Fibroblast of lung (primary cell): ENCODE measurements at places on chromosomes 4 and X.

DNA sequence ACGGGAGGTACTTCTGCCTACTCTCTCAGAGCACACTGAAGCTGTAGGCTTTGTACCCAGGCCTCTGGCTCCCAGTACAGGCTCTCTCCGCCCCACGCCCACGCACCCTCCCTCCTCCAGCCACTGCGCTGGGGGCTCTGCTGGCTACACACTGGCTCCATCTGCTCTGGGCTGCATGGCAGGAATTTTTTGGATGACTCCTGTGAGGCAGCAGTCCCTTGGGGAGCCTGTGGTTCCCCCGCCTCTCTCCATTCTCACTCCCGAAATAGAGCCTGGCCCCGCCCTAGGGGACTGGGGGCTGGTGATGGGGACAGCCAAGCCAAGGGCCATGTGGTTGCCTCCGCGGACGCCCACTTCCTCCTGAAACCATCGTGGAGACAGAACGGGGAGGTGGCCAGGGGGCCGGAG, 58.1 kb upstream of the ADRA2C start:
- DNase-seq = peak; percentile 3

- peak; percentile 44 for DNase-seq
Observed at GRCh38 chr4:80471756-80472155, 136.2 kb downstream of the CFAP299 start.

GRCh38 chrX:79162076-79162475, 17.6 kb downstream of the GPR174 start:
- no peak for DNase-seq

DNA sequence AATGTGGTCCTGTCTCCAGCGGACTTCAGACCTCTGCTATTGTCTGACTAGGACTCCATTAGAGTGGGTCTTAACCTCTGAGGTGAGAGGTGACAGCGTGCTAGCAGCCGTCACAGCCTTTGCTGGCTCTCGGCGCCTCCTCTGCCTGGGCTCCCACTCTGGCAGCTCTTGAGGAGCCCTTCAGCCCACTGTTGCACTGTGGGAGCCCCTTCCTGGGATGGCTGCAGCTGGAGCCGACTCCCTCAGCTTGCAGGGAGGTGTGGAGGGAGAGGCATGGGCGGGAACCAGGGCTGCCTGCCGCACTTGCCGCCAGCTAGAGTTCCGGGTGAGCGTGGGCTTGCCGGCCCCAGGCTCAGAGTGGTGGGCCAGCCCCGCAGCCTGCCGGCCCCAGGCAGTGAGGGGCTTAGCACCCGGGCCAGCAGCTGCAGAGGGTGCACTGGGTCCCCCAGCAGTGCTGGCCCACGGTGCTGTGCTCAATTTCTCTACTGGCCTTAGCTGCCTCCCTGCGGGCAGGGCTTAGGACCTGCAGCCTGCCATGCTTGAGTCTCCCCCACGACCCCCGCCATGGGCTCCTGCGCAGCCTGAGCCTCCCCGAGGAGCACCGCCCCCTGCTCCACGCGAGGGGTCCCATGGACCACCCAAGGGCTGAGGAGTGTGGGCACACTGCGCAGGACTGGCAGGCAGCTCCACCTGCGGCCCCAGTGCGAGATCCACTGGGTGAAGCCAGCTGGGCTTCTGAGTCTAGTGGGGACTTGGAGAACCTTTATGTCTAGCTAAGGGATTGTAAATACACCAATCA, 163.4 kb upstream of the ITM2A start:
- DNase-seq = no peak

DNA sequence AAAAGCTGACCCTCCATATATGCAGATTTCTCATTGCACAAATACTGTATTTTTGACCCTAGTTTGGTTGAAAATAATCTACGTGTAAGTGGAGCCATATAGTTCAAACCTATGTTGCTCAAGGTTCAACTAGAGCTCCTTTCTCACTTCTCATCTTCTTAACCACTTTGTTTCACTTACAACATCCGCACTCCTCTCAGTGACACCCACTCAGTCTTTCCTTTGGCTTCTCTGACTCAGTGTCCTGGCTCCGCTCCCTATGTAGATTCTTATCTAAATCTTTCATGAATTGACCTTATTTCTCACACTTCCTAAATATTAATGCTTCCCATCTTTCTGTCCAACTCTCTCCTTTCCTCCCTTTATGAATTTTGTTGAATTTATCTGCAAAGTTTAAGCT, 32.9 kb upstream of the DKK2 start:
- DNase-seq = peak; percentile 66
